ENCODE measurements at places on chromosomes 16 and 17.
A peak's percentile ranks its signal among the peaks of the same experiment; 100 is the strongest.

DNA sequence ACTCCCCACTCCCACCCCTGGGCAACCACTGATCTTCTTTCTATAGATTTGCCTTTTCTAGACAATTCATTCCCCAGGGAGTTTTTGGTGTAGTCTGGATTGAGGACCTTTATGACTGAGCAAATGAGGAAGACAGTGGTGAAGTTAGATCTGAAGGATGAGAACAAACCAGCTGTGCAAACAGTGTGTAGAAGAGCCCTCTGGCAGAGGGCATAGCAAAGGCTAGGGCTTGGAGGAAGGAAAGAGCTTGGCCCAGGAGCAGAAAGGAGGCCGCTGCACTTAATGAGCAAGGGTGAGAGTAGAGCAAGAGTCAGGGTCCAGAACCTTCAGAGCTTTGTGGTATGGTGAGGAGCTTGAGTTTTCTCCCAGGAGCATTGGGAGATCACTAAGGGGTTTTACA, 352.7 kb downstream of the CA10 start:
- no peak for DNase-seq

DNA sequence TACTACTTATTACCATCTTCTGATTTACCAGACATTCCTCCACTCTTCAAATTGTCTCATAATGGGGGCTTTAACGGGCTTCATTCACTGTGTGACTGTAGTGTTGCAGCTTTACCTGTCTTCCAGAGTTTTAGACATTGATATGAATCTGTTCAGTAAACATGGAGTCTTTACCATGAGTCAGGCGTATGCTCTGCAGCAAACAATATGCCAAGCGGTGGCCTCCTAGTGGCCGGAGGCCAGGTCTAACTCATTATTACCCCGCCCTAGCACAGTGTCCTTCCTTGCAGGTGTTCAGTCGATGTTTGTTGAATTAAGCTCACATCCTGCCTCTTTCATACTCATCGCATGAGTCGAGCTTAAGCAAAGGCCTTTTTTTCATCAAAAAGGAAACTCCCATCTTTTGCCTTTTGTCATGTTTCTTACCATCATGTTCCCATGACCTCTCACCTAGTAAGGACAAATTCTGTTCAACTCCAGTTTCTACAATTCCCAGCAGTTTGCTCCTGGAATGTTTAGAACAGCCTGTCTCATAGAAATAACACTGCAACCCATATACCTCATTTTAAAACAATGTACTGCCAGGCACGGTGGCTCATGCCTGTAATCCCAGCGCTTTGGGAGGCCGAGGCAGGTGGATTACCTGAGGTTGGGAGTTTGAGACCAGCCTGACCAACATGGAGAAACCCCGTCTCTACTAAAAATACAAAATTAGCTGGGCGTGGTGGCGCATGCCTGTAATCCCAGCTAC, 39.4 kb downstream of the TUBD1 start:
- DNase-seq: peak; percentile 58

DNA sequence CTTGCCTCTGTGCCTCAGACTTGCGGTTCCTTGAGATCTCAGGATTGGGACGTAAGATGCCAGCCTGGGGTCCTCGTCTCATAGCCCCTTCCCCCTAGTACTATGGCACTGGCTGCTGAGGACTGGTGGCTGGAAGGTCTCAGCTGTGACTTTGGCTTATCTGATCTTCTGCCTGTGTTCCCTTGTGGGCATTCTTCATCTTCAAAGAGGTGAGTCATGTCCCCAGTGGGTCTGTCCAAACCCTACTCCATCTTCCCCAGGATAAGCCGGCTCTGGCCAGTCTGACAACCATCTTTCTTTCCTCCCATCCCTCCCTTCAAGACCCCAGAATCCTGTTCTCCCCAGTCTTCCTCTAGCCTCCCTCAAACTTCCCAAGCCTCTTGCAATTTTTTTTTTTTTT, 3.6 kb downstream of the CD19 start:
- no peak for DNase-seq

DNA sequence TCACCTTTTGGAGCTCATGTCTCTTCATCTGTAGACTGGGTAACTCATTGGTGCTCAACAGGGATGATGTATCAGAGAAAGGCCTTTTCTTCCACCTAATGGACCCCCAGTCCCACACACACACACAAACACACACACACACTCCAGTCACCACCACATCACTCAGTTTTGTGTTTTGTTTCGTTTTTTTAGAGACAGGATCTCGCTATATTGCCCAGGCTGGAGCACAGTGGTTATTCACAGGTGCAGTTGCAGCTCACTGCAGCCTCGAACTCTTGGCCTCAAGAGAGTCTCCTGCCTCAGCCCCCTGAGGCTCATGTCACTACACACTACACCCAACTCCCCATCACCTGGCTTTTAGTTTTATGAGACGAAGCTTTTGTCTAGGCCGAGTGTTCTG, 55.6 kb downstream of the SF3B3 start:
- no peak for DNase-seq

DNA sequence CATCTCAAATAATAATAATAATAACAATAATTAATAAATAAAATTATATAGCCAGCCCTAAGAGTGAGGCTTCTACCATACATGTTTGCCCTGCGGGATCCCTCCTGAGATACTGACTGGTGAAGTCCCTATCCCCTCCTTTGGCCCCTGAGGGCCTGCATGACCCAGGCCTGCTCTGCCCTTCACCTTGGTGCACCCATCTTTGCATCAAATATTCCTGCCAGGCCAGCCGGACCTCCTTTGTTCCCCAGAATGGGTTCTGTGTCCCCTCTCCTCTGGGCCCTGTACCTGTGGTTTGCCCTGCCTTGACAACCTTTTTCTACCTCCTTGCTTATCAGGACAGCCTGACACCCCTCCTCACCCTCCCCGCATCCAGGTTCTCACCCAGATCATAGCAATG, 2.0 kb upstream of the RNF112 start:
- DNase-seq: no peak

DNA sequence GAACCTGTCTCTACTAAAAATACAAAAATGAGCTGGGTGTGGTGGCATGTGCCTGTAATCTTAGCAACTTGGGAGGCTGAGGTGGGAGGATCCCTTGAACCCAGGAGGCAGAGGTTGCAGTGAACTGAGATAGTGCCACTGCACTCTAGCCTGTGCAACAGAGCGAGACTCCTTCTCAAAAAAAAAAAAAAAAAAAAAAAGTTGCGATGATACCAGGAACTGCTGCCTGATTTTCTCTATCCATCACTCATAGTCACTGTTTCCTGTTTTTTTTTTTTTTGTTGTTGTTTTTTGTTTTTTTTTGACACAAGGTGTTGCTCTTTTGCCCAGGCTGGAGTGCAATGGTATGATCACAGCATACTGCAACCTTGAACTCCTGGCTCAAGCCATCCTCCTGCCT, 59.2 kb downstream of the ABCC1 start:
- no peak for DNase-seq

- DNase-seq: no peak
Observed at GRCh38 chr16:79618041-79618691, 17.6 kb upstream of the MAF start.

GRCh38 chr16:74219706-74220105, 76.9 kb upstream of the PSMD7 start:
- no peak for DNase-seq
